ENCODE measurements at places on chromosomes 6 and 20. TPM values are rescaled to one million over a fixed set of nuclear protein-coding genes. Genes with fewer than 3 reads are reported as not detected.

TNXB gene
- total RNA-seq = 315 TPM

TPD52L1 gene
- total RNA-seq = 21.7 TPM

FILIP1 gene
- total RNA-seq = 5.5 TPM

PLN gene
- total RNA-seq = 0.27 TPM

SUMO4 gene
- not detected for total RNA-seq

KCNK15 gene
- total RNA-seq = 8.5 TPM

PDE10A gene
- total RNA-seq = 6.1 TPM

NOTCH4 gene
- 1.1 TPM for total RNA-seq

ASIP gene
- not detected for total RNA-seq

APMAP gene
- total RNA-seq = 132 TPM

ALDH8A1 gene
- 0.09 TPM for total RNA-seq

GNL1 gene
- total RNA-seq = 41.1 TPM

Measured in fibroblast of the aortic adventitia (primary cell).